Endothelial cell of umbilical vein (primary cell): ENCODE measurements at places on chromosomes 5 and 9. TPM values are rescaled to one million over a fixed set of nuclear protein-coding genes. Genes with fewer than 3 reads are reported as not detected.

DNA sequence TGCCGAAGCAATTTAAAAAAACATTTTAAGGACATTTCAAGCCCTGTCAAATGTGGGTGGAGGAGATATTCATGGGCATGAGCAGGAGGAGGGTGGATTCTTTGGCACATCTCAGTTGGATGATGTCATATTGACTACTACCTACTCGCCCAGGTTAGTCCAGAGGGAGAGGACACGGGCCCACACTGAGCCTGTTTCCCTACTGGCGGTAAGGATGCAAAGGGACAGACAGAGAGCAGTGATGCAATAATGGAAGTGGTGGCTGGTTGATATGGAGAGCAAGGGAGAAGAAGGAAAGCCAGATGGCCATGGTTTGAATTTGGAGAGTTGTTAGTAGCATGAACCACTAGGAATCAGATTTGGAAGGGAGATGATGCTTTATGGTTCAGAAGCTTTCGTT is 34.1 kb upstream of the PDE8B start:
- no peaks in the 10 kb centered on the region for H3K4me1 ChIP-seq
- DNase-seq = no peak
- H3K36me3 ChIP-seq = no peaks in the 10 kb centered on the region
- no peak overlapping the region for H3K4me3 ChIP-seq
- H3K27ac ChIP-seq = no peak overlapping the region
- H3K27me3 ChIP-seq = peaks cover 43% of the 10 kb centered on the region

DNA sequence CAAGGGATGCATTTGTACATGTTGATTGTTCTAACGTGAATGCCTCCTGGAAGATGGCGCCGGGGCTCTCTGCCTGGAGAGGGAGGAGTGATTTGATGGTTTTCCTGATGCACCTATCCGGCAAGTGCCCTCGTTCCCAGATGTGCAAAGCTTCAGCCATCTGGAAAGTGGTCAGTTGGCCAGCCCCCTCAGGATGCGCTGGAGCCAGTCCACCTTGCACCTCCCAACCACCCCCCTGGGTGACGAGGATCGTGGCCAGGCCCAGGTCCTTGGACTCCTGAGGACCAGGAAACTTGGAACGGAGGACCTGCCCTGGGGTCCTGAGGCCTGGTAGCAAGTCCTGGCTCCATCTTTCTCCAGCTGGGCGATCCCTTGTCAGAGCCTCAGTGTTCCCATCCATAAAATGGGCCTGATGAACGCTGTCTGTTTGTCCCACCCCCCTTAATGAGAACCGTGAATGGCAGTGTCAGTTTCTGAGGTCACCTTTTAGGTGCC is 23.6 kb upstream of the RNU6ATAC start:
- no peak overlapping the region for H3K27ac ChIP-seq
- H3K27me3 ChIP-seq = peaks cover 3% of the 10 kb centered on the region
- DNase-seq = no peak
- no peaks in the 10 kb centered on the region for H3K36me3 ChIP-seq
- no peak overlapping the region for H3K4me3 ChIP-seq

DNA sequence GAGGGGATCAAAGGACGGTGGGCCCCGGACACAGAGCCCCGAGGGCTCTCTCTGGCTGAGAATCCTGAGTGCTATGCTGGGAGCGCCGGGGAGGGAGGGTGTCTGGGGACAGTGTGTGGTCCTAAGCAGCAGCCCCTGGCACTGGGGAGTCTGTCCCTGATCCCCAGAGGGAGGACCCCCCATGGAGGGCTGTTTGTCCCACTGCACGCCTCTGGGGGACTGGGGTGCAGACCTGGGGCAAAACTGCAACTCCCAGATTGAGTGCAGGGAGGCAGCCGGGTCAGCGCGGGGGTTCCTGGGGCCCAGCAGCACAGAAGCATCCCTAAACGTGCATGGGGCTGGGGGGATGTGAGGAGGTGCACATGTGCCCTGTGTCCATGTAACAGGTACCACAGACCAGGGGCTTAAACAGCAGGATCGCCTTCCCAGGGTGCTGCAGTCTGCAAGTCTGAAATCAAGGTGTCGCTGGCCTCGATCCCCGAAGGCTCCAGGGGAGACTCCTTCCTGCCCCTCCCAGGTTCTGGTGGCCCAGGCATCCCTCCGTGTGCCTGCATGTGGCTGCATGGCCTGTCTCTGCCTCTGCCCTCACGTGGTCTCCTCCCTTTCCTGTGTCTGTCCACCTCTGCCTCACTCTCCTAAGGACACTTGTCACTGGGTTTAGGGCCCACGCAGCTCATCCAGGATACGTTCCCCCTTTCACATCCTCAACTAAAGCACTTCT is 35.9 kb upstream of the IRX4 start:
- H3K4me1 ChIP-seq = no peaks in the 10 kb centered on the region
- H3K4me3 ChIP-seq = no peak overlapping the region
- DNase-seq = no peak
- no peaks in the 10 kb centered on the region for H3K36me3 ChIP-seq

- peaks cover 3% of the 10 kb centered on the region for H3K4me1 ChIP-seq
- DNase-seq = no peak
- no peak overlapping the region for H3K4me3 ChIP-seq
- peaks cover 27% of the 10 kb centered on the region for H3K27me3 ChIP-seq
These were observed 6.0 kb downstream of the LRRC26 start for GRCh38 chr9:137163805-137164204.

GRCh38 chr5:68729678-68730077 is 364.1 kb upstream of the SLC30A5 start:
- H3K4me3 ChIP-seq = no peak overlapping the region
- no peaks in the 10 kb centered on the region for H3K36me3 ChIP-seq

- peaks cover 7% of the 10 kb centered on the region for H3K4me1 ChIP-seq
- H3K27me3 ChIP-seq = no peaks in the 10 kb centered on the region
- no peak overlapping the region for H3K27ac ChIP-seq
- no peak overlapping the region for H3K4me3 ChIP-seq
- DNase-seq = no peak
- peaks cover 3% of the 10 kb centered on the region for H3K36me3 ChIP-seq
These were observed 14.7 kb downstream of the TRMO start for GRCh38 chr9:97907632-97908031.

GRCh38 chr9:137387114-137387890 is 35.7 kb downstream of the EXD3 start:
- H3K27me3 ChIP-seq = no peaks in the 10 kb centered on the region
- H3K4me3 ChIP-seq = no peak overlapping the region

- H3K36me3 ChIP-seq = no peaks in the 10 kb centered on the region
- DNase-seq = no peak
- H3K4me1 ChIP-seq = no peaks in the 10 kb centered on the region
These were observed 191.6 kb downstream of the TENT4A start for GRCh38 chr5:6904860-6905259.

DNA sequence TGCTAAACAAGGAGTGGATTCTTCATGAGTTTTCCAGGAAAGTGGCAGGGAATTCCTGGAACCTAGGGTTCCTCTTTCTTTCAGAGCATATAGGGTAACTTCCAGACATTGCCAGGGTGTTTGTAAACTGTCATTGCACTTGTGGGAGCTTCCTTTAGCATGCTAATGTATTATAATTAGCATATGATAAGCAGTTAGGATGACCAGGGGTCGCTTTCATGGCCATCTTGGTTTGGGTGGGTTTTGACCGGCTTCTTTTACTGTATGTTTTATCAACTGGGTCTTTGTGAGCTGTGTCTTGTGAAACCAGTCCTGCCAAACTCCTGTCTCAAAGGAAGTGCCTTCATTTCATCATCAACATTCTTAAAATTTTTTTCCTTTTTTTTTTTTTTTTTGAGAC is 11.9 kb upstream of the MELK start:
- H3K36me3 ChIP-seq = no peaks in the 10 kb centered on the region
- DNase-seq = no peak
- H3K27me3 ChIP-seq = no peaks in the 10 kb centered on the region
- H3K4me1 ChIP-seq = no peaks in the 10 kb centered on the region

GRCh38 chr5:125508225-125508624 is 761.8 kb upstream of the ZNF608 start:
- no peaks in the 10 kb centered on the region for H3K4me1 ChIP-seq
- DNase-seq = no peak
- H3K27me3 ChIP-seq = no peaks in the 10 kb centered on the region
- no peak overlapping the region for H3K4me3 ChIP-seq
- H3K36me3 ChIP-seq = no peaks in the 10 kb centered on the region

GRCh38 chr5:127085796-127086195 is 12.5 kb upstream of the C5orf63 start:
- H3K27ac ChIP-seq = no peak overlapping the region
- H3K4me1 ChIP-seq = no peaks in the 10 kb centered on the region
- no peaks in the 10 kb centered on the region for H3K27me3 ChIP-seq
- no peak for DNase-seq

TAF11L5 gene
- not detected in 2 replicates for total RNA-seq

FCN1 gene
- not detected in 2 replicates for total RNA-seq

CHSY3 gene
- total RNA-seq = 6.8 and 8.4 TPM in 2 replicates
